ENCODE measurements at places on chromosomes 11 and 22.

DNA sequence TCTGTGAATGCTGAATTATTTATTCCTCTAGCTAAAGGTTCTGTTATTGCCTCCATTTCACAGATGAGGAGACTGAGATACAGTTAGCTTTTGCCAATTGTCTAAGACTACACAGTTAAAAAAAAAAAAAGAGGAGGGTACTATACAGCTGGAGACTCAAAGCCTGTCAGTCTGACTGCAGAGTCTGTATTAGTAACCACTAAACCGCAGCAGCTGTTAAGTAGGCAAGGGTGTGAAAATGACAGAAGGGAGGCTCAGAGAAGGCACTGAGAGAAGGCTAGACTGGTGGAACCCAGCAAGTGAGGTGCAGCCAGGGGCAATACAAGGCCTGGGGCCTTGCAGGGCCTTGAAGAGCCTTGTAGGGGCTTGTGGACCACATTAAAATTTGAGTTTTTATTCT is 181.2 kb downstream of the CSNK2A3 start:
- DNase-seq: no peak

- DNase-seq: no peak
These were observed 10.8 kb upstream of the CD81 start for GRCh38 chr11:2366276-2366675.

DNA sequence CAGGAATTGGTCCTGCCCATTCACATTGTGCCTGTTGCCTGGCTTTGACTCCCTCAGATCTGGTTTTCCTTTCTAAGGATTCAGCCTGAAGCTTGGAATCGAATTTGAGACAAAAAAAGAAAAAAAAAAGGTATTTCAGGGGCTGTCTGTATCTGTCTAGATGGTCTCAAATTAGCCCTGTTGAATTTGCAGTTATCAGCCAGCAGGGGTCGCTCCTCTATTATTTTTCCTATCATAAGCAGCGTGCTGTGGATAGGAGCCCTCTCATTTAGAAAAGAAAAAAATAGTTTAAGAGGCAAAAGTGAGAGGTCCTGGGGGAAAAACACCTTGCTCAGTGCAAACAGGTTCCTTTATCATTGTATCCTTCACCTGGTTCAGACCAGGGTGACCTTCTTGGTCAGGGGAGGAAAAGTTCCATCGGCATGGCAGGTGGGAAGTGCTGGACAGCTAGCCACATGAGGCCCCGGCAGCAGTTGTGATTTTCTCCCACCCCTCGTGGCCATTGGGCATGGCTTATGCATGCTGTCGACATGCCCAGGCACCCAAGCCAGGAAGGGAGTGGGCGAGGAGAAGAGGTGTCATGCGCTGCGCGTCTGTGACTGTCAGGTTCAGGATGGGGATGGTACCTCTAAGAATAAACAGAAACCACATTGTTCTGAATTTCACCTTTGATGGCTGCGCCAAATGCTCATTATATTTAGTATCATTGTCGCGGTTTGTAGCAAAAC is 13.1 kb downstream of the OR5AK2 start:
- DNase-seq: no peak

GRCh38 chr11:125348674-125349309 is 147.3 kb downstream of the FEZ1 start:
- DNase-seq: no peak

DNA sequence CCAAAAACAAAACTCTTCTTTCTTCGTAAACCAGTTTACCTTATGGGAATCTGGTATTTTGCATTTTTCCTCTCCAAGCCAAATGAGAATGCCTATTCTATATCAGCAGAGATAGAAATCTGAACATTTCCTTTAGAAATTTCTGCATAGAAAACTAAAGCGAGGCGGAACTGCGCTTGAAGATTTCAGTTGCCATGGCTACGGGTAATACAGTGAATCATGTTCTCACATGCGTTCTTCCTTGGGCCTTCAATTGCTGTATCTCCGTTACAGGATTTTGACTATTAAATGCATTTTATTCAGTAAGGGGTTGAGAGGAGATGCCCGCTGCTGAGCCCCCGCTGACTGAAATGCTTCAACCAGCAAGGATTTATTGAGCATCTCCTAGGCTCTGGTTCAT is 108.2 kb upstream of the CRYBB3 start:
- DNase-seq: no peak

DNA sequence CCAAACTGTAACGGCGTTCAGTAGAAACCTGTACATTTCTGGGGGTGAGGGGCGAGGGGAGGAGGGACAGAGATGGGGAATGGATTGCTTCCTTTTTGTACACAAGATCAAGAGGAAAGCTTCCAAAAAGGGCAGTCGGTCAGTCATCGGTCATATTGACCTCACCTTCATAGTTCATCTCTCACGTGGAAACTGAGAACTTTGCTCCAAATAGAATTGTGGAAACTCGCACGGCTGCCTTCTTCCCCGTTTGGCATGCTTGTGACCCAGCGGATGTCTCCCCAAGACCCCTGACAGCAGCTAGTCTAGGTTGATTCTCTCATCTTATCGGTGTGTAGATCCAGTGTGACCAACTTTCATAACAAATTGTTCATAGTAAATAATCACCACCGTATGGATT is 47.6 kb downstream of the KCNC1 start:
- no peak for DNase-seq

DNA sequence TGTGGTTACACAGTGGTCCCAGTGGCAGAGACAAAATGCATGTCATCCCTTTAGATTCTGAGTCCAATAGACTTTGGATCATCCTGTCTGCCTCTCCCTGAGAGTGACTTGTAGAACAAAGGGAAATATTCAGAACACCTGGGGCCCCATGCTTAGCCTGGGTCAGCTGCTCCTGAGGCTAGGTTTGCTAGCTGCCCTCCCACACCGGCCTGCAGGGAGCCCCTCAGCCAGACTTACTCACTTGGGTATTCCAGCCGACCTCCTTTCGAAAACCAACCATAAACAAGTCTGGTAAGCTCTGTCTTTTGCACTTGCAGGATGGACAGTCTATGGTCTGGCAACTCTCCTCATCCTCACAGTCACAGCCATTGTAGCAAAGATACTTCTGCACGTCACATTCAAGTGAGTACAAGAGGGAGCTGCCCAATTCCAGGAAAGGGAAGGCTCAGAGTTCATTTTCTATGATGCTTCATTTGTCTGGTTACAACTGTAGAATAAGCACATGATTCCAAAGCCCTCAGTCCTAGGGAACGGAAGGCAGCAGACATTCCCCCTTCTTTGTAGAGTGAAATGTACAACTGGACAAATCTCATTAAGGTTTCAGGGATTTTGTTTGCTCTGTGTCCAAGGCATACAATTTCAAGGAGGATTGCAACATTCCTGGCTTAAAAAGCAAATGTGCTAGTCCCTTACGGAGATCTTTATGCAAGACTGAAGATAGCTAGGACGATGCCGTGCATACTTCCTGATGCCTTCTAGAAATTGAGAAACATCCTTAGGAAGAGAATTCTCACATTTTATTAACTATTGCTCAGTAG is 65.5 kb upstream of the EMID1 start:
- DNase-seq: no peak

DNA sequence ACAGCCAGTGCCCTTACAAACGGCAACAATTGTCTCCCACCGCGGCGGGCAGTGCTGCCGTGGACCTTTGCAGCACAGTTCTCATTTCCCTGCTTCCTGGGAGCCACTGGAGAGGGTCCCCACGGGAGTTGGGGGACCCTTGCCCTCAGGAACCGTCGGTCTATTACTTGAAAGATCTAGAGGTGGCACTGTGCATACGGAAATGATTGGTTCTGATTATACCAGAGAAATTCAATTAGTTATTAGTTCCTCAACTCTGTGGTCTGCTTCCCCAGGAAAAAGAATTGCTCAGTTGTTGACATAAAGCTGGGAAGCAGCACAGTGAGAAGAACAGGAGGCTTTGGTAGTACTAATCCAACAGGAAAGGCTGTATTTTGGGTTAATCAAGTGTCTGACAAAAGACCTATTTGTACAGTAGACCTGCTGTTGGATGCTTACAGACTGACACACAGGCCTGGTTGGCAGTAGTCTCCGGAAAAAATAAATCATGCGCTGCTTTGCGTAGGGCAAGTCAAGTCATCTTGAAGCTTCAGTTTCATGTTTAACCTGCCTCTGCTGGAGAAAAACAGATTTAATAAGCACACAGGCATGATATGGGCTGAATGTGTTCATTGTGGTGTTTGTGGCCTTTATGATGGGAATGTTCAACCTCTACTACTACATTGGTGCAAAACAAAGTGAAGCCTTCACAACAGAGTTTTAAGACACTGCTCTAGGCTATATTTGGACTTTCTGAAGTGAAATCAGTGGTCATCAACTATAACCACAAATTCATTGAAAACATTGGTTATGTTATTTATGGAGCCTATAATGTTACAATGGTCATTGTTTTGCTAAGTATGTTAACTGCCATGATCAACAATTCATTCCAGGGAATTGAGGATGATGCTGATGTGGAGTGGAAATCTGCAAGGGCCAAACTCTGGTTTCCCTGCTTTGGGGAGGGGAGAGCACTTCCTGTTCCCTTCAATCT is 54.6 kb upstream of the SC5D start:
- peak; percentile 80 for DNase-seq

DNA sequence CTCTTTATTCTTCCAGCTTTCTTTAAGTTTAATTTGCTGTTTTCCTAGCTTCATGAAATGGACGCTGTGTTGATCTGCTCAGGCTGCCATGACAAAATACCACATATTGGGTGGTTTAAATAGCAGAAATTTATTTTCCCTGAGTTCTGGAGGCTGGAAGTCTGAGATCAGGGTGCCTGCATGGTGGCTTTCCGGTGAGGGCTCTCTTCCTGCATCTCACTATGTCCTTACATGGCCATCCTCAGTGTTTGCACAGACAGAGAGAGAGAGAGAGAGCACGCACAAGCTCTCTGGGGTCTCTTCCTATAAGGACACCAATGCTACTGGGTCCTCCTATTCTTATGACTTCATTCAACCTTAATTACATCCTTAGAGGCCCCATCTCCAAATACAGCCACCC is 28.7 kb downstream of the MCAM start:
- no peak for DNase-seq

DNA sequence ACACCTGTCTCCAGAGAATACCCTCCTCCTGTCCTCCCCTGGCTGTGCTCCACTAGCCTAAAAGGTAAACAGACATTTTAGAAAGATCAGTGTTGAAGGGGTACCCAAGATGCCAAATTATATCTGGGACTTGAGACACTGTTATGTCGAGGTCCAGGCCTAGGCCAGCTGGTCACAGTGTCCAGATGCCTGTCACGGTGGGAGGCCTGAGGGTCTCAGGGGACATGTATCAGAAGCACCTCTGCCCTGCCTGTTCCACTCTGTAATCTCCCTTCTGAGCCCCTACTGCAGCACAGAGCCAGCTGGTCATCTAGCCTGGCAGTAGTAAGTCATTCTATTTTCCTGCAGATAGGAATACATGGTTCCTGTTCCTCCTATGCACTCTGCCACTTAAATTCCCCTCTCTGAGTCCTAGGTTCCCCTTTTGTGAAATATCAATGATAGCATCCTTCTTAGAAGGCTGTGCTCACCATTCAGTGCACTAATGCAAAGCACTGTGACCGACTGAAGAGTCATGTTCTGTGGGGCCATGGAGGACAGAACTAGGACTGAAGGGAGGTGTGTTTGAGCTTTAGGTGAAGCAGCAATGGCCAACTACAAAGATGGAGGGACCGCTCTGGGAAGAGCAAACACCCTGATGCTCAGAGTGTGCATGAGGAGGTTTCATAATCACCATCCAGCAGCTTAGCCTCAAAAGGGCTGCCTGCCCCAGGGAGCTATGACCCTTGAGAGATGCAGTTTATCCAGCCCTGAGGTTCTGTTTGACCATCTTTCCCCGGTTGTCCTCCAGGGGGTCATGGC is 44.8 kb upstream of the TUB start:
- no peak for DNase-seq

DNA sequence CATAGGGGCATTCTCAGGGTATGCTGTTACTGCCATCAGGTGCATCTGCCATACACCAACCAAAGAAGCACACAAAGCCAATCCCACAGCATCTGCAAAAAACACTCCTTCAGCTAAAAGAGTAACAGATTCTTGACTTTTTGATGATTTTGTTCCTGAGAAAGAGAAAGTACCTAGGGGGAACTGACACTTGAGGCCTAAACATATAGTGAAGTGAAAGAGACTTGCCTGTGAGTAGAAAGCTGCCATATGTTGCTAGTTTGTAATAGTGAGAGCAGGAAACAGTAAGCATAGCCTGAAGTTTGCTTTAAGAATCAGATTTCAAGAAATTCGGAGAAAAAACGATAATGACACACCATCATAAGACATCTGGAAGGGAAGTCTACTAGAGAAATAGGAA is 97.9 kb upstream of the CTSC start:
- no peak for DNase-seq

All from HFFc6 (cell line).